ENCODE measurements at places on chromosomes 4 and X. TPM values are rescaled to one million over a fixed set of nuclear protein-coding genes. Genes with fewer than 3 reads are reported as not detected.

Gene SSX4
- total RNA-seq: not detected

Gene CYLC1
- total RNA-seq: not detected

Gene IL3RA
- 5.7 TPM for total RNA-seq

Gene XK
- total RNA-seq: 5.9 TPM

Gene USP51
- 3.1 TPM for total RNA-seq

Gene SHISA3
- 2.3 TPM for total RNA-seq

Gene RIBC1
- total RNA-seq: 0.49 TPM

Gene TMLHE
- 21.7 TPM for total RNA-seq

Gene RPGR
- total RNA-seq: 12.7 TPM

Gene DMRTC1
- not detected for total RNA-seq

Gene DCAF4L1
- total RNA-seq: 0.20 TPM

Gene GAGE2A
- not detected for total RNA-seq

Gene GLOD5
- total RNA-seq: not detected

Gene FRMPD3
- 0.20 TPM for total RNA-seq

Gene PPARGC1A
- total RNA-seq: 10.6 TPM

Gene TMEM271
- total RNA-seq: 0.30 TPM

Gene USP17L10
- not detected for total RNA-seq

Gene USP17L29
- total RNA-seq: not detected

Gene HPGD
- total RNA-seq: 34.6 TPM

Gene CCKAR
- total RNA-seq: 0.49 TPM

Gene PALLD
- 121 TPM for total RNA-seq

Gene ARSJ
- 11.6 TPM for total RNA-seq

Gene PCDH10
- total RNA-seq: 0.49 TPM

Gene SNX12
- 31.2 TPM for total RNA-seq

Gene RAB39B
- total RNA-seq: 0.30 TPM

Gene CAPN6
- 41.9 TPM for total RNA-seq

Gene SLC2A9
- 5.0 TPM for total RNA-seq

Gene USP26
- not detected for total RNA-seq

Gene ADAMTS3
- total RNA-seq: 2.4 TPM

Gene TEX13C
- total RNA-seq: not detected

Gene CENPI
- total RNA-seq: 8.9 TPM

Gene PNMA3
- total RNA-seq: 0.69 TPM

Gene TMEM150C
- 11.6 TPM for total RNA-seq

Gene SLITRK2
- 2.5 TPM for total RNA-seq

Gene FHDC1
- total RNA-seq: 12.2 TPM

Gene PNMA6A
- total RNA-seq: 2.8 TPM

Gene IGSF1
- 6.4 TPM for total RNA-seq

Gene FHIP1A
- total RNA-seq: 30.6 TPM

Gene FAT1
- total RNA-seq: 171 TPM

Gene PLS3
- 137 TPM for total RNA-seq

Gene GLRA3
- not detected for total RNA-seq

Gene TLR10
- total RNA-seq: 0.59 TPM

Gene DCAF12L2
- 4.7 TPM for total RNA-seq

Gene GSPT2
- 6.5 TPM for total RNA-seq

Gene SH2D1A
- total RNA-seq: 0.59 TPM

Gene KLF8
- 10.4 TPM for total RNA-seq

Gene CFAP47
- 0.10 TPM for total RNA-seq

Data from skin of body (tissue), 3 donors.